CD4-positive, CD25-positive, alpha-beta regulatory T cell (primary cell): ENCODE measurements at places on chromosomes 2 and 18. TPM values are rescaled to one million over a fixed set of nuclear protein-coding genes. Genes with fewer than 3 reads are reported as not detected.

DNA sequence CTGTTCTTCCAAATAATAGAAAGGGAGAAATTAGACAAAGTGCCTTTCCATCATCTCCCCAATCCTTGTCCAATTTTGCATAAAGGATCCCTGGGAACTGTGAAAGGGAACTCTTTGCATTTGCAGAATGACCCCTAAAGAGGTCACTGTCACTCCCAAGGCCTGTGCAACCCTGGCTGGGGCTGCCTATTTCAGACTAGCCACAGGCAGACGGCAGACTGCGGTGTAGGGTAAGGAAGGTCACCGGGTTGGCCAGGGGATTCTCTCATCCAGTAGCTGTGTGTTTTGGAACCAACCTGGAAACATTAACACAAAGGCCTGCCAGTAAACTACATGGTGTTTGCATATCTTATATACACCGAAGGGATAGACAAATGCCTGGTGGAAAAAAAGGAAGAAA is 818.7 kb downstream of the BCL11A start:
- no peak for DNase-seq

DNA sequence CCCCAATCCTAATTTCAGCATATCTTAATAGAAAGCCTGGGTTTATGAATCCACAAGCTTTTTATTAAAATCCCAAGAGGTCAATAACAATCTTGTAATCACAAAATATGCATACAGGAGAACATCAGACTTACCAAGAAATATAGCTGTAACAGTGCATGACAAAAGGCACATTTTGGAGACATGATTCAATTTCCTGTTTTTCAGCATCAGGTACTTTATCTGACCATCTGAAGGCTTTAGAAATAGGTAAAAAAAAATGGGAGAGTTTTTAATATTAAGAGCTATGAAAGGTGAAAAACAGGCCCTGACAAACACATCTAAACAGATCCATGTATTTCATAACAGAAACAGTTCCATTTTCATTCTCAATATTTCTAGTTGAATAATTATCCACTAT is 89.9 kb upstream of the EFEMP1 start:
- no peak for DNase-seq

GRCh38 chr2:208013285-208014178 is 11.8 kb downstream of the PLEKHM3 start:
- DNase-seq: no peak

- no peak for DNase-seq
Measured at GRCh38 chr2:10410001-10410822, 37.9 kb downstream of the ODC1 start.

DNA sequence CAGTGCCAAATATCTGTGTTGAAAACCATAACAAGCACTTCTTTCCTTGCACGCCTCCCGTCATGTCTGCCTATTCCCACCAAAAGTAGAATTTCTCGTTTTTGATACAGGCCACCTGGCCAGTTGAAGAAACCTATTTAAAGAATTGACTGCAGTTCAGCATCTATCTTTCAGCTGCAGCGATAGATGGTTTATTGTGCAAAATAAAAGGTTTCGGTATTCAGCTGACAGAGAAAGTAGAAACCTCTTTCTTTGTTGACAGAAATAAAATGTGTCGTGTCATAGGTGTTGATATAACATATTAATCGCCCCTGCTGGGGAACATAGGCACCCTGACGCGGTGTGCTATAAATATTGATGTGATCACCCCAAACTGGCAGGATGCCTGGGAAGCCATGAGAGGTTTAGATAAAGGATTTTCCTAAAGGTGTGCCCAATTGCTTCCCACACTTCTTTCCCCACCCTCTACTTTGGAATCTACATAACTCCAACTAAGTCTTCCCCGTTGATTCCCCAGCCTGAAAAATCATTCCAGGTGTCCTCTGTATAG is 570.4 kb downstream of the CCDC85A start:
- DNase-seq: no peak

DSG2 gene
- polyA plus RNA-seq: not detected
